PC-9 (cell line): ENCODE measurements at places on chromosomes 3 and 15. TPM values are rescaled to one million over a fixed set of nuclear protein-coding genes. Genes with fewer than 3 reads are reported as not detected.

GRCh38 chr15:78069052-78069414 lies 8.5 kb downstream of the TBC1D2B start:
- DNase-seq: no peak

DNA sequence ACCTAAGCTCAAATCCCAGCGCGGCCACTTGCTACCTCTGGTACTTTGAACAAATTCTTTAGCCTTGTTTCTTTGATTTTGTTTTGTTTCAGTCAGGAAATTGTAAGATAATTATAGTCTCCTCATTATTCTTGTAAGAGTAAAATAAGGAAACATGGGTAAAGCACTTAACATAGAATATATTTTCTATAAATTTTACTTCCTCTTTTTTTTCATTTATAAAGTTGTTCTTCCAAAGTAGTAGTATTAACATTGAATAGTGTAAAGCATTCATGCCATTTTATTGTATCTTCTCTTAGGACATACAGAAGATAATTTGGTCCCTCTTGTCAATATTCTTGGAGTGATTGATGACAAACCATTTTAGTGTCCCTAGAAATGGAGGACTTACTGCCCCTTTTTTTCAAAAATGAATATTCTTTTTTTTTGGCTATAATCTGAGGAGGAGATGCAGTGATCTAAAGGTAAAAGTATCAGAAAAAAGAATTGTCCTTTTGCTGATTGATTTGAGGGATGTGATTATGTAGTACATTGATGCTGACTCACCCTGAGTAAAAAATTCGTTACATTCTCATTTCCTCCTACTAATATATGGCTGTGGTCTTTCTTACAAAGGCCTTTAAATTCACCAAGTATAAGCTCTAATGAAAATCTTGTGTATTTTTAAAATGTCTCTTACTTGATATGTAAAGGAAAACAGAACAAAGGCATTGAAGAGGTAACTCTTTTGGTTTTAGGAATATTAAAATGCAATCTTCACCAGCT lies 51.0 kb downstream of the ALCAM start:
- no peak for DNase-seq

DNA sequence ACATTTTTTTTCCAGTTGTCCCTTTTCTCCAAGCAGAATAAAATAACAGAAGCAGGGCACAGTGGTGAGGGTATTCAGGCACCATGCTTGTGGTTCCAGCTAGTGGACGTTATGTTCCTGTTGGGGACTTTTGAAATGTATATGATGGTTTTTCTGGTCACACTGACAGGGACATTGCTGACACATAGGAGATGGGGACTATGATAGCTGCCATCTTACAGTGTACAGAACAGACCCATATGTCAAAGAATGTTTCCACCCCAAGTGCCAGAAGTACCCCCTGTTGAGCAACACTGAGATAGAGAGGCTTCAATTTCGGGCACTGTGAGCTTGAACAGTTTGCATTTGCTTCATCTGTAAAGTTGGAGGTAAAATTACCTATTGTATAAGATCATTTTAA lies 38.6 kb downstream of the MCTP2 start:
- no peak for DNase-seq

DNA sequence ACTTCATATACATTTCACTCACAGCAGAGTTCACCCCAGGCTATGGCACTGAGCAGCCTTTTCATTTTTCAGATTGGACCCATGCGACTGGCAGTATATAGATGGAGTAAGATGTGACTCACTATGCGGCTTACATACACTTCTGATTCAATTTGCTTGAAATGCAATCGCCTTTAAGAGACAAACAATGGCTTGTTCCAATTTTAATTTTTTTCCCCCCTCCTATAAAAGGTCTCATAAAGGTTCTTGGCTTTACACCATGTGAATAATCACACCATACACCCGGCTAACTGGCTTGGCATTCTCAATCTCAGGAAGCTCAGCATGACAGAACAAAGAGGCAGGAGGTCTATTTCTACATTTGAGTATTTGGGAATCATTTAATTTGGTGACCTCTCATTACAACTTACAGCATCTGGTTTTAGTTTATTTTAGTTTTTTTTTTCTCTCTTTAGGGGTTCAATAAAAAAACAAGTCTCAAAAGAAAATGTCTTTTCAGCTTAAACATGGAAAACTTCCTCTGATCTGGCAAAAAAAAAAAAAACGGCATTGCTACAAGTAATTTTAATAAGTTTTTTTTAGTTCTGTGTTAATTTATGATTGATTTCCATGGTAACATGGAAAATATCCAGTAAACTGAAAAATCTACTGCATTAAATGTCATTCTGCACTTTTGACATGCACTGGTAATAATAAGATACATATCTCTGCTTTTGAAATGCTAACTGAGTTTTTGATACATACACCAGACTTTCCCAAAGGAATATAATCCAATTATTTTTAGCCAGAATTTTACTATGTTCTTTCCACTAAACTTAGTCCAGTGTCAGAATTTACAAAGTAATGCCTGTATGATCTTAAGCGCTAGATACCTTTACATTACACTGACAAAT lies 38.8 kb downstream of the GADL1 start:
- no peak for DNase-seq

PAQR9 gene
- not detected in 2 replicates for total RNA-seq

EXD1 gene
- 0.70 TPM in 1 of 2 replicates, not detected in the other for total RNA-seq
